Renal cortical epithelial cell (primary cell): ENCODE measurements at places on chromosomes 16 and 17. TPM values are rescaled to one million over a fixed set of nuclear protein-coding genes. Genes with fewer than 3 reads are reported as not detected.

SLC52A1 gene
- total RNA-seq: 0.52 and 0.55 TPM in 2 replicates

SLC16A5 gene
- total RNA-seq: 35.6 and 165 TPM in 2 replicates

HCRT gene
- total RNA-seq: not detected in 2 replicates

TBC1D3L gene
- total RNA-seq: 1.4 and 6.3 TPM in 2 replicates

KIFC3 gene
- 160 and 445 TPM in 2 replicates for total RNA-seq

NPTX1 gene
- total RNA-seq: 0.17 TPM in 1 of 2 replicates, not detected in the other

IKZF3 gene
- total RNA-seq: under 0.01 and 0.17 TPM in 2 replicates

SNX20 gene
- not detected in 2 replicates for total RNA-seq

ALOX12B gene
- total RNA-seq: not detected in 2 replicates

PYY gene
- not detected in 2 replicates for total RNA-seq

KRTAP4-1 gene
- total RNA-seq: not detected in 2 replicates

NQO1 gene
- total RNA-seq: 109 and 186 TPM in 2 replicates

KRTAP3-1 gene
- total RNA-seq: not detected in 2 replicates

KRT12 gene
- not detected in 2 replicates for total RNA-seq

CDK12 gene
- 18.6 and 38.9 TPM in 2 replicates for total RNA-seq

FTSJ3 gene
- 76.1 and 100 TPM in 2 replicates for total RNA-seq

BAIAP3 gene
- total RNA-seq: 2.1 and 3.0 TPM in 2 replicates

OTOA gene
- 0.10 TPM in 1 of 2 replicates, not detected in the other for total RNA-seq

KRTAP9-4 gene
- total RNA-seq: not detected in 2 replicates

SDR42E2 gene
- not detected in 2 replicates for total RNA-seq

SOX9 gene
- total RNA-seq: 7.1 and 12.9 TPM in 2 replicates

CASKIN1 gene
- under 0.01 and 0.15 TPM in 2 replicates for total RNA-seq

ABCC1 gene
- total RNA-seq: 20.5 and 96.8 TPM in 2 replicates

HSPB9 gene
- total RNA-seq: not detected in 2 replicates

TMC8 gene
- 0.05 TPM in 1 of 2 replicates, not detected in the other for total RNA-seq

NPIPA7 gene
- total RNA-seq: 2.9 TPM in 1 of 2 replicates, not detected in the other

MAPT gene
- under 0.01 and 0.10 TPM in 2 replicates for total RNA-seq

MYADML2 gene
- not detected in 2 replicates for total RNA-seq

CDH11 gene
- 3.1 and 7.6 TPM in 2 replicates for total RNA-seq

KCNAB3 gene
- 0.20 TPM in 1 of 2 replicates, not detected in the other for total RNA-seq

FOXJ1 gene
- total RNA-seq: 0.17 and 1.1 TPM in 2 replicates

SECTM1 gene
- total RNA-seq: 2.4 and 7.8 TPM in 2 replicates

ETV4 gene
- 1.9 and 5.7 TPM in 2 replicates for total RNA-seq

ABCA6 gene
- 0.50 TPM in 1 of 2 replicates, not detected in the other for total RNA-seq

CES5A gene
- total RNA-seq: not detected in 2 replicates

RAB11FIP4 gene
- total RNA-seq: 16.5 and 18.9 TPM in 2 replicates

ASPSCR1 gene
- 12.6 and 18.8 TPM in 2 replicates for total RNA-seq

CD19 gene
- not detected in 2 replicates for total RNA-seq

NAGS gene
- 1.2 and 6.1 TPM in 2 replicates for total RNA-seq

CCL16 gene
- total RNA-seq: not detected in 2 replicates

SEPHS2 gene
- total RNA-seq: 9.2 and 19.0 TPM in 2 replicates

ABCC12 gene
- not detected in 2 replicates for total RNA-seq

BICDL2 gene
- total RNA-seq: 0.30 and 8.3 TPM in 2 replicates

TNFSF13 gene
- total RNA-seq: 22.1 and 31.9 TPM in 2 replicates

ANKRD13B gene
- 3.1 and 12.8 TPM in 2 replicates for total RNA-seq

MILR1 gene
- total RNA-seq: 0.20 TPM in 1 of 2 replicates, not detected in the other
